ENCODE measurements at places on chromosomes 6 and 20.

DNA sequence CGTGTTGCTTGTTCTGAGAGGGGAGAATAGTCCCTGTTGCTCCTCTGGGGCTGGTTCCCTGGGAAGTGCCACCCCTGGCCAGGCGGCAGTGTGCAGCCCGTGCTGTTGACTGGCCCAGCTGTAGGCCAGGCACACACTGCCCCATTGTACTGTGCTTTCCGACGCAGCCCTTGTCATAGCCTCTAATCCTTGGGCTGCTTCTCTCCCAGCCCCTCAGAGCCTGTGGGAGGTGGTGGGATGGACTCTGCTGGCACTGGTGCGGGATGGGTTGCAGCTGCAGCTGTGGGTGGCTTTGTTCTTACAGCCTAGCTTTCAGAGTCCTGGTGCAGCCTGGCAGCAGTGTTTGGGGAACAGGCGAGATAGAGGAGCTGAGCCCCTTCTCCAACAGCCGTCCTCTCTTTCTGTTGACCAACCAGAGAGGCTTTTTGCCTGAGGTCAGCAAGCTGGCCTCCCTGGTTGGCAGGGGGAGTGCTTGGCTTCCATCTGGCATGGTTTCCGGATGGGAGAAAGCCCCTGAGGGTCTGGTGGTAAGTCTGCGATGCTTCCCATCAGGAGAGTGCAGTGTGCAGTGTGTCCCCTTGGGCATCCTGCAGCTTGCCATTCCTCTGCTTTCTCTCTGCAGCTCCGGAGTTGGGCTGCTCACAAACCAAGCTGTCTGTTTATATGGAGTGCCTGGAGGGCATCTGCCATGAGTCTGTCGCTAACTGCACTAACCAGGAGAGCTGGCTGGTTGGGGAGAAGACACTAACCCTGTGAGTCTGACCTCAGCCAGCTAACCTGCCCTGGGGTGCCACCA is 12.1 kb downstream of the TJAP1 start:
- DNase-seq, result no peak

- DNase-seq, result peak; percentile 28
Measured at GRCh38 chr20:3980260-3981131, 34.9 kb downstream of the RNF24 start.

DNA sequence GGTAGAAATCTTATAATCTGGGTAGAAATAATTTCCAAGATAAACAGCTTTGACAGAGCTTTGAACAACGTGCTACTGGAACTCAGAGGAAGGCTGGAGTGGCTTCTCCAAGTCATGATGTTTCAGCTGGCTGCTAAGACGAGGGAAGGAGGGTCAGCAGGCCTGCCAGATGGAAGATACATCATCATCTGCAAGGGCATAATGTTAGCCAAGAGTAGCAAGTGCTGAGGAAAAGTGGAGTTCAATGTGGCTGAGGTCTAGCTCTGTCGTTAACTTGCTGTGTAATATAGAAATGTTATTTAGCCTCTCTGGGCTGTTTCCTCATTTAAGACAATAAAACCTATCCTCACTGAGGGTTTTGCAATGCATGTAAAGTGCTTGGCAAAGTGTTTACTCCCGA is 35.1 kb downstream of the RGS17 start:
- no peak for DNase-seq

- DNase-seq, result no peak
Measured at GRCh38 chr20:41094353-41095055, 42.8 kb upstream of the PLCG1 start.

DNA sequence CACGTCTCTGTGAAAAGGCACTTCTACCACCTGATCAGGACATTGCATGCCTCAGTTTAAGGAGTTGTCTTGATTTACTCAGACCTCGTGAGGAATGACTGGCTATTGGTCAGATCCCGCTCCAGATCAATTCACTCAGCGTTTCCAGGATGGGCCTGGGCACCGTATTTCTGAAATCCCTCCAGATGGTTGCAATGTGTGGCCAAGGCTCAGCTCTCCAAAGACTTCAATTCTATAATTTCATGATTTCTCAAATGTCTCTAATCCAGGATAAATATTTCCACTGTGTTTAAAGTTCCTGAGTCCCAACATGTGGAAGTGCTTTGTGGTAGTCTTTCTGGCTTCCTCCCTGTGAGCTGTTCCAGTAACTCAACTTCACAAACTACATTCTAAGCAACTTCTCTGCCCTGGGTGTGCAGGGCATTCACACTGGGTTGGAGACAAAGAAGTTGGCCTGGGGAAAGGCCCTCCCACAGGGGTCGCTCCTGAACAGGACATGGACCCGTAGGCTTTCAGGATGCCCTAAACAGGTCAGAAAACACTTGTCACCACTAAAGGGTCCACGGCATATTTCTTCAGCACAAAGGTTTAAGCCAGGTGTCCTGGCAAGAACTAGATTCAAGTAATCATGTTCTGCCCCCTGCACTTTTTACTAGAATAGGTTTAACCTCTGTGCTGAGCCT is 212.1 kb downstream of the WDR27 start:
- no peak for DNase-seq

- DNase-seq, result peak; percentile 97
Measured at GRCh38 chr6:16769131-16769985, 8.1 kb upstream of the ATXN1 start.

DNA sequence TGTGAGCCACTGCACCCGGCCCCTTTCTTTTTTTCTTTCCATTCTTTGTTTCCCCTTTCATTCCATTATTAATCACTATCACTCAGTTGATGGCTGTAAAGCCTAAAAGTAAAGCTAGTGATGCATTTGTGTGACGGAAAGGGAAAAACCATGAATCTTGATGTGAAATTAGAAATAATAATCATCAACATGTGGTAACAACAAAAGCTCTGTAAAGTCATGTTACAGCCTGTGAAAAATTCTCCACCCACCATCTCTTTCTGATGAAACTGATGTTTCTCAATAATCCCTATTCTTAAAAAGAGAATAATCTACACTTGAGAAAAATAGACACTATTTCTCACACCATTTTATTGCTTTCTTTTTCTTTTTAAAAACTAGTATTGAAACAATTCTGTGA is 80.0 kb downstream of the CRYBG1 start:
- DNase-seq, result no peak

DNA sequence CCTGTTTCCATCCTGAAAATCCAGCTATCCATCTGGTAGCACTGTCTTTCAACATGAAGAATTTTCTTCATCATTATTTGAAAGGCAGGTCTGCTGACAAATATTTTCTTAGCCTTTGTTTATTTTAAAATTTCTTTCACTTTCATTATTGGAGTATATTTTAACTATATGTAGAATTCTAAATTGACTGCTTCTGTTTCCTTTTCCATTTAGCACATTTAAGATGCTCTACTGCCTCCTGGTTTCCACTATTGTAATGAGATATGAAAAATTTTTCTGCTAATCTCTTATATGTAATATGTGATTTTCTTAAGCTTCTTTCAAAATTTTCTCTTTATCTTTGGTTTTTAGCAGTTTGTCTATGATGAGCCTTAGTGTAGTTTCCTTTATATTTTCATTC is 97.3 kb downstream of the TBC1D32 start:
- no peak for DNase-seq

DNA sequence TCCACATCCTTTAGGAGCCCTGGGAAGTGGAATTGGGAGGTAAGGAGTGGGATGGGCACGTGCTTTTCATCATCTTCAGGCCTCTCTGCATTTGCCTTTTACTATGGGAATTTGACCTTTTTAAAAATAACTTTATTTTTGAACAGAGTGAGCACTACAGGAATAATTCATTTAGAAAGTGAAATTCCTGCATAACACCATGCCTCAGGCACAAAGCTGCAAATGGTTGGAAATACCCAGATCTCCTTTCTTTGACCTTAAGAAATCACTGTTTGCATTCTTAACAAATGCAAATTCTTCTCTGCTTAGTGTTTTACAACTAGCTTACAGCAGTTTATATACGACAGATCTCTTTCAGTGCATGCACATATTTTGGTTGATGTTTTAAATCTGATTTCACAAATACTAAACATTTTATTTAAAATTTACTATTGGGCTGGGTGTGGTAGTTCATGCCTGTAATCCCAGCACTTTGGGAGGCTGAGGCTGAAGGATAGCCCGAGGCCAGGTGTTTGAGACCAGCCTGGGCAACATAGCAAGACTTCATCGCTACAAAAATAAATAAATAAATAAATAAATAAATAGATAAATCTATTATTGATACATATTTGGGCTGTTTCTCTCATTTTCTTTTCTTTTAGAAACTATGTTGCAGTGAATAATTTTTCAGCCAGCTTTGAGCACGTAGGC is 24.5 kb downstream of the CST8 start:
- DNase-seq, result no peak

DNA sequence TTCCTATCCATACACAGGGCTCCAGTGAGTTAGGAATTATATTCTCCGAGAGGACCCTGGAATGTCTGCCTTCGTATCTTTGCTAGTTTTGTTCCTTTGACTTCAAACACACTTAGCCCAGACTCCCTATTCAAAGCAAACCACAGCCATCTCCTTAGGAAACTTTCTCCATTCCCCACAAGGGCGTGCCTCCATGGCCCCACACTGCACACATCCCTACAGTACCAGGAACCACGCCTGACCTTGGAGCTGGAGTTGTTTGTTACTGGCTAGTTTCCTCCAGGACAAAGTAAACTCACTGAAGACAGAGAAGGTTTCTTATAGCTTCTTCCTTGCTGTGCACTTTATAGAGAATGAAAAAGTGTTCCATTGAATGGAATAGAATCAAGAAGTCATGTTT is 412.8 kb upstream of the AGPAT4 start:
- DNase-seq, result no peak

DNA sequence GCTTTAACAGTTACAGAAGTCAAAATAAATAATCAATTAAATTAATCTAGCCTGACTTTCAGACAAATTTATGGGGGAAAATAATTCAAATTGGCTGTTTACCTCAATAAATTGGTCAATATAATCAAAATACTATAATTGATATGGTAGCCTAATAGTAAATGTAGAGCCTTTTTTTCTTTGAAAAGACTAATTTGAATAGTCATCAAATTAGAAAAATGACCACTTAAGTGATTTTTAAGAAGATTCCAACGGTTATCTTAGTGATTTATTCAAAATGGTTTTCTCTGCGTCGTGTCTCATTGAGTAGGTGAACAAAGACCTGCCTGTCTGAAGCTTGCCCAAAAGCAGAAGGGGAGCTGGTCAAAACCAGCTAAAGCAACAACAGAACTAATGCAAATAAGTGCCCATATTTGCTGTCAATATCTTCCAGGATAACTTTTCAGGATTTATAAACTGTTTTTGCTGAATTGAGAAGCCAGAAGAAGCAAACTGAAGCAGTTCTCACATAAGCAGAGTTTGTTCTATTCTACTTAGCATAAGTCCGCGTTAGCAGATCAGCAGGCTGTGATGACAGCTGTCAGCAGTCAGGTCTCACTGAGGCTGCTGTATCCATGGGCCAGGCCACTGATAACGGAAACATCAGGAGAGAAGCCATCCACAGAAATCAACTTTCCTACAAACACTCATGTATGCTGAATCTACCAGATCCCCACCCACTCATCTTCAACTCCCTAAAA is 7.0 kb downstream of the RCAN2 start:
- DNase-seq, result no peak

GRCh38 chr20:62437927-62438326 is 10.6 kb upstream of the RBBP8NL start:
- DNase-seq, result no peak

DNA sequence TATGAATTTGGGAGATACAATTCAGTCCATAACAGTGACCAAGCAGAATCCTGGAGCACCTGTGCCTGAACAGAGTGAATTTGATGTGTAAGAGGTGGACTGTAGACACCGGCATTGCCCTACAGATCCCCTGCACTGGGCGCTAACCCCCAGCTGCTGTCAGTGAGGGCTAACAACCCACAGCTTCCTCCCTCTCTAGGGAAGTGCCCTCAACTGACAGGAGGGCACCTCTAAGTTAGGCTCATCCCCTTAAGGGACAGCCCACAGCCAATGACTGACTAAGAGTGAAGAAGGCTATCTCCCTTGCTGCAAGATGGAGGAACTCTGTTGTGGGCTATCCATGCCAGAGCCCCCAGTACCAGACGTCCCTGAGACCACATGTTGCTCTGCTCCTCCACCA is 15.3 kb upstream of the BPIFB1 start:
- no peak for DNase-seq

DNA sequence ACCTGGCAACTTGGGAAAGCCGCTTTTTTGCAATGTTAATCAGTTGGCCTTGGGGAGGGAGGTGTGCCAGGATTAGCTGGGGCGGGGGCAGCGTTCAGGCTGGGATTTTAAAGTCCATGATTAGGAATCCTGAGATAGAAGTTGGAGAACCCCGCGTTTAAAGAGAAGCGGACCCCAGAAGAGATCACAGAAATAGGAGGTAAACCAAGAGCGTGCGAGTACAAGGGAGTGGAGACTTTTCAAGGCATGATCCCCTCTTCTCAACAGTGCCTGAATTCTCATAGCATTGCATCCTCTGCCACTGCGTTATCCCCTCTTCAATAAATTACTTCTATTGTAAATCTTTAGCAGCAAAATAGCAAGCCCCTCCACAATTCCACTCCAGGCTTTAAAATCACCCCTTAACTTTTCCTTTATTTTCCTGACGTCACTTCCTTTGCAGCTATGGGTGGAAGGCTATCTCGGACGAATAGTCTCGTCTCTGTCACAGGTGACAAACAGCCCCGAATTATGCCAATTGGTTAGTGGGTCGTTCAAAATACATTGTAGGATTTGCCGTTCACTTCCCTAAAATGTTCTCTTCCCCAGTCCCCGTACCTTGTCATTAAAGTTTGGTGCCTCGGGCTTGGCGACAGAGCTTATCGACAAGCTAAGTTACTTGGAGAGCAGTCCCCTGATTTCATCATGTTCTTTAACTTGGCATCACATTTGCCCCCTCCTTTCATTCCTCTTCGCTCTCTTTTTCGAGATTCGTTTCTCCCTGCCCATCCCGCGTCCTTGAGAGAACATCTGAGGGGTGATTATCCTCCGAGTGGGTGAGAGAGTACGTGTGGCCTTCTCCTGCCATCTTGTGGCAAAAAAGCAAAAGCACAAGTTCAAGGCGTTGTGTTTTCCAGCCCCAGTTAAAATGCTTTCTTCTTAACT is 17.1 kb downstream of the OR2B2 start:
- DNase-seq, result peak; percentile 90

DNA sequence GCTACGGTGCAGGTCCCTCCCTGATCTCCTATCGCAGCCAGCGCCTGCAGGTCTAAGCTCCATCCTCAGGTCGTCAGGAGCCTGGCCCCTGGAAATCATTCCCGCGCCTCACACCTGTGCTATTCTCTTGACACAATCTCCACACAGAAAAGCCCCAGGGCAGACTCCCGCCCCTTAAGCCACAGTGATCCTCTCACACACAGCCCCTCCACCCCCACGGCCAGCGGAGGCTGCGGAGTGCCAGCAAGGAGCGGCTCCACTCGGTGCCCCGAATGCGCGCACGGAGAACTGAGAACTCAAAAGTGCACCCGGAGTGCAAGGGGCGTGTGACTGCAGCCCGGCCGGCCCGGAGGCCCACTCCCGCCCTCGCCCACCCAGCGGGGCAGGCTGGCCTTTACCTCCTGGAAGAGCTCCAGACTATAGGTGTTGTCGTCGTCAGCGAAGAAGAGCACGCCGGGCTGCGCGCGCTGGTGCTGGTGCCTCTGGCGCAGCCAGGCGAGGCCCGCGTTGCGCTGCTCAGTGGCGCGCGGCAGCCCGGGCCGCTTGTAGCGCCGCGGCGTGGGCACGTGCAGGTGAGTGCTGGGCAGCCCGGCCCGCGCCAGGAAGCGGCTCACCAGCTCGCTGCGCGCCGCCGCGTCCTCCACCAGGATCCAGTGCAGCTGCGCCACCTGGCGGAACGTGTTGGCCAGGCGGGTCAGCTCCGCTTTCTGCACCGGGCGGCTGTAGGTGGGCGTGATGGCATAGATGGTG is 1.2 kb downstream of the B3GAT2 start:
- peak; percentile 91 for DNase-seq

GRCh38 chr6:7680393-7681075 is 45.4 kb upstream of the BMP6 start:
- no peak for DNase-seq

GRCh38 chr6:158174514-158174913 is 6.4 kb downstream of the GTF2H5 start:
- no peak for DNase-seq

All from common myeloid progenitor, CD34-positive (primary cell).